Effector memory CD8-positive, alpha-beta T cell (primary cell): ENCODE measurements at places on chromosomes 2 and 18.

DNA sequence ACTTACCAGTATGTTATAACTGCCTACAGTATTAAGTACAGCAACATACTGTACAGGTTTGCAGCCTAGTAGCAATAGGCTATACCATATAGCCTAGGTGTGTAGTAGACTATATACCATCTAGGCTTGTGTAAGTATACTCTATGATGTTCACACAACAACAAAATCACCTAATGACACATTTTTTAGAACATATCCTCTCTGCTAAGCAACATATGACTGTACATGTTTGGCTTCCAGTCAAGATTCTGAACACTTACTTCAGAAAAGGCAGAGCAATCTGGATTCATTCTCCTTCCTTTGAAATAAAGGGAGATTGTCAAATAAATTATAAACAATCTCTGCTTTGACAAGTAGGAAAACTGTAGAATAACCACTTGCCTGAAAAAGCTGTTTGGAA is 81.8 kb downstream of the EXOC6B start:
- DNase-seq: no peak

DNA sequence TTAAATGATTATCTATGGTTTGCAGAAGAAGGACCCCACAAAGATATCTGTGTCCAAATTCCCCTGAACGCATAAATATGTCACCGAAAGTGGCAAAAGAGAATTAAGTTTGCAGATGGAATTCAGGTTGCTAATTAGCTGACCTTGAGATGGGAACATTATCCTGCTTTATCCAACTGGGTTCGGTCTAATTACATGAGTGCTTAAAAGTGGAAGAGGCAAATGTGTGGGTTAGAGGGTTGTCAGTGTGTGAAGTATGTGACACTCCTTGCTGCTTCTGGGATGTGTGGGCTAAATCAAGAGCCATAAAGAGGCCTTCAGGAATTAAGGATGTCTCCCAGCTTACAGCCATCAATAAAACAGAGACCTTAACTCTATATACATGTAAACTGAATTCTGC is 53.5 kb downstream of the CDH19 start:
- no peak for DNase-seq

DNA sequence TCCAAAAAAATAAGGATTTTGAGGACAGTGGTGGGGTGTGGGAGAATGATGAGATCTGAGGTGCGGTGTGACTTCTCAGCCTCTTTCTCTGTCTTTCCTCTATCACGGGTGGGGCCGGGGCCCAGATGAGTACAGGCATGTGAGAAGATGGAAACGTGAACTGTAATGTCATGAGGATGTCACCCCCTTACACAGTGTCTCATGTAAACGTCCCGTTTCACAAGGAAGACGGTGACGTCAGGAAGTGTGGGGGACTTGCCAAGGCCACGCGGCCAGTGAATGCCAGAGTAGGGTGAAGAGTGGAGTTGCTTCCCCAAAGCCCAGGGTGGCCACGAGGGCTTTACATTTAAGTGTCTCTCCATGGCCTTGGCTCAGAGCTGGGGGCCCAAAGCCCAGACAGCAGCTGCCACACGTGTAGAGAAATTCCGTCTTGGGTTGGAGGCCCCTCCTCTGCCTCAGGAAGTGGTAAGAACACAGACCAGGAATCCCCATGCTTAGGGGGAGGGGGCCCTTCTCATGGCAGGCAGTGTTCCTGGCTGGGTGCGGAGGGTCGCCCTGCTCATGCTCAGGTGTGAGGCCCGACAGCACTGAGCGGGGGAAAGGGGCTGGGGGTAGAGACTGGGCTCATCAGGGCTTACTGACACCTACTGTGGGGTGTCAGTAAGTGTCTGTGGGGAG is 80.9 kb upstream of the SMAD7 start:
- no peak for DNase-seq

DNA sequence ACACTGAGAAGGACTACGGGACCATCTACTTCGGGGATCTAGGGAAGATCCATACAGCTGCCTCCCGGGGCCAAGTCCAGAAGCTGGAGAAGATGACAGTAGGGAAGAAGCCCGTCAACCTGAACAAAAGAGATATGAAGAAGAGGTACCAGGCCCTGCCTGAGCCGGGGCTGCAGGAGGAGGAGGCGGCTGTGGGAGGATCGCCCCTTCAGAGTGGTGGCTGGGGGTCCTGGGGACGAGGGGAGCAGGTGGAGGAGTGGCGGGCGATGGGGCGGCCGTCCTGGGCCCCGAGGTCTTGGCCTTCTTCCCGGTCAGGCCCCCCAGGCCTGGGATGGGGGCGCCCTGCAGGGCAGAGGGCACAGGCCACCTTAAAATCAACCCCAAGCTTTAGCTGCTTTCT is 524 bp downstream of the ANKRD30B start:
- DNase-seq: no peak

- DNase-seq: no peak
These were observed 146.4 kb downstream of the CCDC102B start for GRCh38 chr18:68944330-68944729.

DNA sequence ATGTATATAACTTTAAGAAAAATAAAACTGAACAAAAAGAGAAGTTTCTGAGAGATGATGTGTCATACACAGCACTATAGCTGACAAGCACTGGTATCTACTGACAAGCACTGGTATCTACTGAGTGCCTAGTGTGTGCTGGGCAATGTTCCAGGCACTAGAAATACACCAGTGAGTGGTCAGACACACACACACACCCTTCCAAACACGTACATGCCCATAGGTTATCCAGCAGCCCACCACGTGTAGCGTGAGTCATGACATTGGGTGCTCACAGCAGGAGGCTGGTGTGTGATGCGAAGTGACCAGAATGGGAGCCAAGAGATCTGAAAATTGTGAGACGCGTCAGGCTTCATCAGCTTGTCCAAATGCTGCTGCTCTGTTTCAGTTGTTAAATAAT is 12.2 kb upstream of the GNAL start:
- no peak for DNase-seq

DNA sequence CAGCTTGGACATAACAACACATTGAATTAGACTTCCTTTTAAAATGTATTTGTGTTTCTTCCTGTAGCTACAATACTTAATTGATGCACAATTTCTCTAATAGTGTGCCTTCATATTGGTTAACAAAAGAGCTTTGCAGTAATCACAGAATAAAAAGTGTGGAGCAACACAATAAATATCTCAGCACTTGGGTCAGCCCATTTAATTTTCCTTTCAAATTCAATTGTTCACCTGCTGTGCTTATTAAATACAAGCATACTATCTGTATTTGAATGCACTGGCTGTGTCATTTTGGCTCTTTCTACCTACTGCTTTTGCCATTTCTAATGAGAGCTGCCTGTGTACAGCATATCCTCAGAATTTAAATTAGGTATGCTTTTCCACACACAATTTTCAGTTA is 1641.3 kb upstream of the SLC39A10 start:
- DNase-seq: no peak

GRCh38 chr18:57004366-57005121 is 142.3 kb upstream of the BOD1L2 start:
- DNase-seq: no peak

DNA sequence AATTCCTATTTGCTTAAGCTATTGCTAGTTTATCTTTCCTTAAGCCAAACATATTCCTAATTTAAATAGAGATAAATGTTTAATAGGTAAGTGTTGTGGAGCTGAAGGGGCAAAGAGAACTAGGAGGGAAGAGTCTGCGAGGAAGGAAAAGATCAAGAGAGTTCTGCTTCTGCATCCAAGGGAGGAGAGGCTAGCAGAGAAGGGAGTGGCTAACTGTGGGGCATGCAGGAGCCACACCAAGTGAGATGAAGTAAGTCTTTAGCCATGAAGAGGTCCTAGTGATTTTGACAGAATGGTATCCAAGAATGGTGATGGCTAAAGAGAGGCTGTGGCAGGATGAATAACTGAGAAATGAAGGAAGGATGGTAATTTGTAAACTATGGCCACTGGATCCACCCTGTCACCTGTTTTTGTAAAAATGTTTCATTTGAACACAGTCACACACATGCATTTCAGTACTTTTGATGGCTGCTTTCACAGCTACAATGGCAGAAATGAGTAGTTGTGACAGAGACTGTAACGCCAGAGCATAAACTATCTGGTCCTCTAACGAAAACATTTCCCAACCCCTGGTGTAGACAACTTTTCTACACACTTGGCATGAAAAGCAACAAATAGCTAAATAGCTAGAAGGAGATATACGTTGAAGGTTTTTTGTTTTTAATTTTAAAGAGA is 15.6 kb downstream of the TPGS2 start:
- DNase-seq: no peak

DNA sequence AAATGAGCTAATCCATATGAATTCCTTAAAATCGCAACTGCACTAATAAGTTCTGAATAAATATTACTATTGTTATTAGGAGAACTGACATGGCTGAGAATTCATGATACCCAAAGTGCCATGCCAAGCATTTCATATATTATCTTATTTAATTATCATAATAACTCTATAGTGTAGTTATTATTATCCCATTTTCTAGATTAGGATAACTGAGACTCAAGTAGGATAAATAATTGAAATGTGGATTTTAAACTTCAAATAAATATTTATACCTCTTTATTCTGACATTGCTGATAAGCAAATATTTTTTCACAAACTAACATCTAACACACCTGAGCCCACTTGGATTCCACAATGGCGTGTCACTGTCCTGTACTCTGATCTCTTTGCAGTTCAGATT is 492.7 kb downstream of the IRS1 start:
- DNase-seq: no peak

GRCh38 chr2:42906557-42907411 is 114.4 kb upstream of the HAAO start:
- DNase-seq: no peak

DNA sequence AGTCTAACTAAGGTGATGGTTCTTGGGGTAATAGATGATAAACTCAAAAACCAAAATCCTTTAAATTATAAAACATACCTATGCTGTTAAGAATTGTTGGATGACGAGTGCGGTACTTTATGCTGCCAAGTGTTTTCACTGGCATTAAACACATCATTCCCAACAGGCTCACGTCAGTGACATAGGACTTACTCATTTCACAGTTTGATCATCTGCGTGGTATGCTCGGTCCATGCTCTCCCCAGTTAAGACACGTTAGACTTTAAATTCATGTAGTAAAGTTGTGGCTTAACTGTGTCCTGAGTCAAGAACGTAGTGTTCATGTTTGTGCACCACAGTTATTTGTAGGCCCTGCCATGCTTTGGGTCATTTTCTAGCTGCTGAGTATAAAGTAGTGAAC is 125.6 kb upstream of the MYT1L start:
- DNase-seq: no peak

GRCh38 chr18:74271635-74272034 is 20.1 kb downstream of the CYB5A start:
- DNase-seq: no peak

GRCh38 chr2:9179572-9180201 is 26.9 kb upstream of the ASAP2 start:
- no peak for DNase-seq

- DNase-seq: no peak
These were observed 285.5 kb downstream of the MREG start for GRCh38 chr2:215727507-215728503.

DNA sequence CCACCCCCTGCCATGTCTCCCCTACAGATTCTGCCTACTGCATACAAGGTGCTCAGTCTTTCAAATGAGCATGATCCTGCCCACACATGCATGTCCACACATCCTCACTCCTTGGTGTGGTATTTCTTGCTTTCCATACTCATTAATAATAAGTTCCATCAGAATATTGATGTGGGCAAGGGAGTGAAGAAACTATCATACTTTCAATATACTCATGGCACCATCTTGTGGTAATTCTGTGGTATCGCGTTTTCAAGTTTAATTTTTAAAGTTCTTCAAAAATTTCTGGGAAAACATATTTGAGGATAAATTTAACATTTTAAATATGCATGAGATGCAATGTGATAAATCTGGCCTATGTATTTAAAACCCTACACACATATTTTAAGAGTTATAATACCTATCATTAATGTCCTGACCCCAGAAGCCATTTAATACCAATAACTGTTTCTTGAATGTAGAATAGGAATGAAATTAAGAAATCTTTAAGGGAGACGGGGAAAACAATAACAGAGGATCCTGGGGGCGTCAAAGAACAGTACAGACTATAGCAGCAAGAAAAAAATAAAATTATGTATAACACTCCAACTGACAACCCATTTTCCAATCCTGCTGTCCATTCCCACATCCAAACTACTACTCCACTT is 110.1 kb downstream of the ZNF385B start:
- DNase-seq: no peak

- DNase-seq: no peak
These were observed 17.2 kb upstream of the RPRM start for GRCh38 chr2:153495725-153496124.

DNA sequence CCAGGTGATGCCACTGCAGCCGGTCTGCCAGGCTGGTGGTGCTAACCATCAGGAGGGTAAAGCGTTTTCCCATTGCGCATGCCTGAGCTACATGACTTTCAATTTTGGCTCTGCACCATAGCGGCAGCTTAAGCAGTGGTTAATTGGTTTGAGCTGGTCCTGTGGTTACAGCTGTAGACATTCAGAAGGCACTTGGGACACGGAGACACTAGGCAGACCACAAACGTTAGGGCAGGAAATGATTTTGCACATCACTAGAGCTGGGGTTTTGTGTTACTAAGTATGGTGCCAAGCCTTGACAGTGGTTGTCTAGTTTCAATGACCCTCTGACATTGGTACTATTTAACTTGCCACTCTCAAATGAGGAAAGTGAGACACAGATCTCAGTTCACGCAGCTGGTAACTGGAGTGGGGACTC is 28.9 kb upstream of the CNOT11 start:
- DNase-seq: peak; percentile 55

DNA sequence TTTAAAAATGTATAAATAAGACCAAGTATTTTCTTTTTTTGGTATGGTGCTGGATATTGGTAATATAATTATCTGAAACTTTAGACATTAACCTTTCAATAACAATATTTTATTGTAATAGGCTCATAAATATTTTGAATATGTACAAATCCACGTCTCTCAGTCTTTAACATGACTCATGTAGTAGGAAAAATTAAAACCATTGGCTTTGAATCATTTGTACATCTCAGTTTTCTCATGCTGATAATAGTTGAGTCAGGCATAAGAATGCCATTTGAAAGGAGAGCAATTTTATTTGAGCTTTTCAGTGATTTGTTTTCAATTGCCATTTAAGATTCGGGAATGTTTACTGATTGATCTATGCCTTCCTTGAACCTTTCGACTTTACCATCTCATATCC is 364.8 kb downstream of the TGIF1 start:
- DNase-seq: no peak

GRCh38 chr2:81195017-81195773 is 890.6 kb upstream of the LRRTM1 start:
- DNase-seq: no peak

DNA sequence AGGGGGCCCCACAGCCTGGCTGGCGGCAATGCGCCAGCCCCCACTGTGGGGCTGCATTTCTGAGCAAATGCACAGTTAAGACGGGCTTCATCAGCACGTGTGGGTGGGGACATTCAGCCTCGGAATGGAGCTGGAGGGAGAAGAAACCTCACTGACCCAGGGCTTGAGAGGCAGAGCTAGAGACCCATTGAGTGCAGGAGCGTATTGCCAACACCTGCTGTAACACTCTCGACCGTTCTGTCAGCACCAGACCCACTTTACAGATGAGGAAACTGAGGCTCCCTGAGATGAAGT is 200.9 kb upstream of the RAB6C start:
- no peak for DNase-seq

- no peak for DNase-seq
These were observed 607.5 kb upstream of the REG3G start for GRCh38 chr2:78418021-78418420.
